NCI-H1105 treated with DMSO at 0.1 percent for 48 hours (cell line): ENCODE measurements at places on chromosomes 1 and 21.

DNA sequence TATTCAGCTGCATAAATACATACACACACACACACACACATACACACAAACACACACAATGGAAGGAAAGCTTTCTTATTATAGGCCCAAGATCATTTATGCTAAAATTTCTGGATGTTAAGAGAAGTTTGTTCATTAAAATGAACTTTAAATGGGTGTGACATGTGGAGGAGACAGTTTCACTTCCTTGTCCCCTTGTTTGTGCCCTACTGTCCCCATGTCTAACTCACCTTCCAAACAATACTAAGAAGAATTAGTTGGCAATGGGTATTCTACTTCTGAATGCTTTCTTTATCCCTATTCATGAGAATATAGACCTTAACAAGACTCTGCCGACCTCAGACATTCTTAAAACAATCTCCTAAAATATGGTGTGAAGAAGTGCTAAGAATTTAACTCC, 63.5 kb upstream of the NRIP1 start:
- no peak for DNase-seq

- DNase-seq = no peak
Measured at GRCh38 chr21:17455028-17455353, 57.9 kb upstream of the CXADR start.

DNA sequence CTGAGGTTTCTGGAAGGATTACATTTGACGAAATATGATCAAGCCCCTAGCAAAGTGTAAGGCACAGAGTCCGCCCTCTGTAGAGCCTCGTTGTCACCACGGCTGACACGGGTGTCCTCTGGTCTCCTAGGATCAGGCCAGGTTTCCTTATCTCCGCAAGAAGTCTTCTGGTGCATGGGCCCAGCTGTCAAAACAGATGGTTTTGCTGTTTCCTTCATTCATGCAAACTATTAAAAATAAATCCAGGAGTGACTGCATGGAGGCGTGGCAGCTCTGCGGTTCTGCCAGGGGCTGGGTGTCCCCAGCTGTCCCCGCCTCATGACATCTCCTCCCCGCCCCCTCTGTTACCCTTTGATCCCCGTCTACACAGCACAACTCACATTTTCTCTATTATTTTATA, 209.0 kb downstream of the DYRK1A start:
- no peak for DNase-seq

- no peak for DNase-seq
Measured at GRCh38 chr1:60068393-60069045, 5.1 kb downstream of the C1orf87 start.

DNA sequence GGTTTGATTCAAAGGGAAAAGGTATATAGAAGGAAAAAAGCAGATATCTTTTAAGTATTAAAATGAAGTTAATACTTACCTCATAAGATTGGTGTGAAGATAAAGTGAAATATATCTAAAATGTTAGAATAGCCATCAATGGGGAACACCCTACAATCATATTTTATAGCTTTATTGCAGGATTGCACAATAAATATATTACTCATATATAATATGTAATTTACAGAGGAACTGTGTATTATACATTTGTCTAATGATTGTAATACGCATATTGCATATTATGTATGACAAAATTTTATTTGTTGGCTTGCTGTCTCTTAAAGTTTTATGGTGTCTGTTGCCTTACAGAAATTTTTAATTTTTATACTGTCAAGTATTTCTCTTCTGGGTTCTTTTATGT, 47.8 kb downstream of the UCHL5 start:
- no peak for DNase-seq
